SK-N-SH (cell line): ENCODE measurements at places on chromosomes 4 and X. TPM values are rescaled to one million over a fixed set of nuclear protein-coding genes. Genes with fewer than 3 reads are reported as not detected.

CT45A10 gene
- not detected in 2 replicates for polyA plus RNA-seq

- no peak for DNase-seq
These were observed 674 bp upstream of the IL15 start for GRCh38 chr4:141635736-141636081.

COMMD8 gene
- 7.0 and 9.9 TPM in 2 replicates for polyA plus RNA-seq

P2RY4 gene
- polyA plus RNA-seq: 0.05 and 0.06 TPM in 2 replicates

DUSP21 gene
- polyA plus RNA-seq: not detected in 2 replicates

STOX2 gene
- 0.16 and 0.49 TPM in 2 replicates for polyA plus RNA-seq

DNA sequence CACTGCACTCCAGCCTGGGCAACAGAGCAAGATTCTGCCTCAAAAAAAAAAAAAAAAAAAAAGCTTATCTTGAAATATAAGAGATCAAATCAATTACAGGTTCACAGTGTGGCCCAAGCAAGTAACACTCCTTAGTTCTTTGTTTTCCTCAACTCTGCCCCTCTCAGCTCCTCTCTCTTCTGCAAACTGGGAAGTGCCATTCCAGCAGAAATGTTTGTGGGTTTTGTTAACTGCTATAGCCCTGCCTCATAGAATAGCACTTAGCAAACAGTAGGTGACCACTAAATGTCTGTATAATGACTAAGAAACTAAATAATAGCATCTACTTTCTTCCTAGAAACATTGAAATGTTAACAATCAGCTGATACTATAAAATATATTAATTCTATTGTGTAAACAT lies 160.0 kb upstream of the NAP1L5 start:
- no peak for DNase-seq

SPANXN3 gene
- polyA plus RNA-seq: not detected in 2 replicates

- no peak for DNase-seq
These were observed 5.6 kb upstream of the CLDN24 start for GRCh38 chr4:183327827-183328226.
